ENCODE measurements at places on chromosomes 16 and 17. TPM values are rescaled to one million over a fixed set of nuclear protein-coding genes. Genes with fewer than 3 reads are reported as not detected.

The CMTM2 gene
- total RNA-seq, result 0.54 TPM

The WFDC1 gene
- total RNA-seq, result 16.2 TPM

The GPRC5C gene
- total RNA-seq, result 23.9 TPM

The ATP2C2 gene
- total RNA-seq, result 10.8 TPM

The KRTAP4-5 gene
- not detected for total RNA-seq

The PIK3R5 gene
- total RNA-seq, result 5.7 TPM

The KRTAP1-3 gene
- total RNA-seq, result not detected

The RNU2-1 gene
- total RNA-seq, result 6,071 TPM

The LITAFD gene
- not detected for total RNA-seq

The TPSG1 gene
- total RNA-seq, result not detected

The ADAP2 gene
- 13.6 TPM for total RNA-seq

The TNS4 gene
- not detected for total RNA-seq

The HP gene
- not detected for total RNA-seq

The KAT2A gene
- 90.6 TPM for total RNA-seq

The UNC13D gene
- 15.7 TPM for total RNA-seq

The TBC1D3H gene
- not detected for total RNA-seq

The CRISPLD2 gene
- total RNA-seq, result 10.6 TPM
